ENCODE measurements at places on chromosomes 7 and 10. TPM values are rescaled to one million over a fixed set of nuclear protein-coding genes. Genes with fewer than 3 reads are reported as not detected.

DNA sequence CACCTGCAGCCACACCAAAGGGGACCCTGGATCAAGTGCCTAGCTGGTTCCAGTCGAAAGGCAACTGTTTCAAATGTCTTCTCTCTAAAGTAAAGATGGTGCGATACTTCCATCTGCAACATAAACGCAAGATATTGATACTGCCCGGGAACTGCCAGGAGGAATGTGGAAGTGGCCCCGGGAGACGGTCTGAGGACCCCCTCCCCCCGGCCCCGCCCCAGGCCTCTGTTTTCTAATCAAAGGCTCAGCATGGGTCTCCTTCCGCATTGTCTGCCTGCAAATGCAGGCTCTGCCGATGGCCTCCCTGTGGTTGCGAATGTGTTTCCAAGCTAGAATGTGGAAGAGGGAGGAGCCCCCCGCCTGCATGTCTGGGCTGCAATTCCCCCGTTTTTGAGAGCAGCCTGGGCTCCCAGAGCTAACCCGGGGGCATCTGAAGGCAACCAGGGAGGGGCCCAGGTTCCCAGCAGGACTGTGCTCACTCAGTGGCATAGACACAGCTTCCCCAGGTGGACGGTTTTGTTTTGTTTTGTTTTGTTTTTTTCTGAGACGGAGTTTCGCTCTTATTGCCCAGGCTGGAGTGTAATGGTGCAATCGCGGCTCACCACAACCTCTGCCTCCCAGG is 223.9 kb upstream of the PPP2R2D start:
- DNase-seq: no peak

GRCh38 chr7:95324431-95324830 is at the start of gene PON1:
TSS of gene PON1 (minus strand) at chr7:95324532. CDS start at chr7:95324475, 57 bp downstream.
- DNase-seq: peak; percentile 55

- no peak for DNase-seq
Measured at GRCh38 chr10:93221171-93221496, 147.4 kb downstream of the CYP26A1 start.

DNA sequence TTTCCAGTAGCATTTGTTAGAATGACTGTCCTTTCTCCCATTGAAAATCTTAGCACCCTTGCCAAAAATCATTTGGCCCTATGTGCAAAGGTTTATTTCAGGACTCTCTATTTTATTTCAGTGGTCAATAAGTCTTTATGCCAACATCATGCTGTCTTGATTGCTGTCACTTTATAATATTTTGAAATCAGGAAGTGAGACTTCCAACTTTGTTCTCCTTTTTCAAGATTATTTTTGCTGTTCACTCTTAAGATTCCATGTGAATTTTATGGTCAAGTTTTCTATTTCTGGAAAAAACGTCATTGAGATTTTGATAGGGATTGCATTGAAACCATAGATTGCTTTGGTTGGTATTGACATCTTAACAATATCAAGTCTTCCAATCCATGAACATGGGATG is 65.1 kb downstream of the PAXIP1 start:
- no peak for DNase-seq

GRCh38 chr7:111518264-111518663 is 44.0 kb downstream of the IMMP2L start:
- DNase-seq: no peak

GRCh38 chr7:122972056-122972455 is 23.4 kb downstream of the TAS2R16 start:
- DNase-seq: no peak

GRCh38 chr10:43905512-43906236 is 257.0 kb upstream of the ZNF32 start:
- DNase-seq: no peak

- no peak for DNase-seq
Measured at GRCh38 chr10:95503526-95503925, 57.6 kb downstream of the SORBS1 start.

DNA sequence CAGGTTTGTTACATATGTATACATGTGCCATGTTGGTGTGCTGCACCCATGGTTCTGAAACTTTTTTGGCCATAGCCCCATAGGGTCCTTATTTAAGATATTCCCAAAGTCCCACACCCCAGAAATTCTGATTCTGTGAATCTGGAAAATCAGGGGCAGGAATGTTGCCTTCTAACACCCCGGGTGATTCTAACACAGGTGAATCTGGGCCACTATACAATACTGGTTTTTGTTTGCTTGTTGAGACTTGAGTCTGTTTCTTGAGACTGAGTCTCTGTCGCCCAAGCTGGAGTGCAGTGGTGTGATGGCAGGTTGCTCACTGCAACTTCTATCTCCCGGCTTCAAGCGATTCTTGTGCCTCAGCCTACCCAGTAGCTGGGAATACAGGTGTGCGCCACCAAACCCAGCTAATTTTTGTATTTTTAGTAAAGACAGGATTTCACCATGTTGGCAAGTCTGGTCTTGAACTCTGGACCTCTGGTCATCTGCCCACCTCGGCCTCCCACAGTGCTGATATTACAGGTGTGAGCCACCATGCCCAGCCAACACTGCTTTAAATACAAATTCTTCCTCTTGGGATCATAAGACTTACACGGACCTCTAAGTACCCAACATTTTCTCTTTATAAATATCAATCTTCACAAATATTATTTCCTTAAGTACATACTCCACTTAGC is 16.9 kb upstream of the PHYH start:
- no peak for DNase-seq

Gene JCAD
- 0.03 TPM for total RNA-seq

Gene SPDYE2B
- not detected for total RNA-seq
